ENCODE measurements at places on chromosomes 2 and 18.

DNA sequence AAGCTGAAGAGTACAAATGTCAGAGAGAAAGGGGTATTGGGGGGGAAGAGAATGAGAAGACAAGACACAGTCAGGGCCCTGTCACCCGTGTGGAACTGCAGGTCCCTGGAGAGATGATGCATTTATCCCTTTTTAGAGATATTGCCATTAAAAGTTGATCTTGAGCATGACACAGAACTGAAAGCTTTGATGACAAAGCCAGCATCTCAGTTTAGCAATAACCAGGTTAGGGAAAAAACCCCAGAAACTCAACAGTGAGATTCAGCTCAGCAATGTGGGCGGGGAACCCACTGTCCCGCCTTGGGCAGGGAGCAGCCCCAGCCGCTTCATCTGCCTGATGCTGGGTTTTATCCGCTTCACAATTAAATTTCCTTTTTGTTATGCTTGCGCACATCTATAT lies 181.1 kb downstream of the NEDD4L start:
- no peak for DNase-seq

DNA sequence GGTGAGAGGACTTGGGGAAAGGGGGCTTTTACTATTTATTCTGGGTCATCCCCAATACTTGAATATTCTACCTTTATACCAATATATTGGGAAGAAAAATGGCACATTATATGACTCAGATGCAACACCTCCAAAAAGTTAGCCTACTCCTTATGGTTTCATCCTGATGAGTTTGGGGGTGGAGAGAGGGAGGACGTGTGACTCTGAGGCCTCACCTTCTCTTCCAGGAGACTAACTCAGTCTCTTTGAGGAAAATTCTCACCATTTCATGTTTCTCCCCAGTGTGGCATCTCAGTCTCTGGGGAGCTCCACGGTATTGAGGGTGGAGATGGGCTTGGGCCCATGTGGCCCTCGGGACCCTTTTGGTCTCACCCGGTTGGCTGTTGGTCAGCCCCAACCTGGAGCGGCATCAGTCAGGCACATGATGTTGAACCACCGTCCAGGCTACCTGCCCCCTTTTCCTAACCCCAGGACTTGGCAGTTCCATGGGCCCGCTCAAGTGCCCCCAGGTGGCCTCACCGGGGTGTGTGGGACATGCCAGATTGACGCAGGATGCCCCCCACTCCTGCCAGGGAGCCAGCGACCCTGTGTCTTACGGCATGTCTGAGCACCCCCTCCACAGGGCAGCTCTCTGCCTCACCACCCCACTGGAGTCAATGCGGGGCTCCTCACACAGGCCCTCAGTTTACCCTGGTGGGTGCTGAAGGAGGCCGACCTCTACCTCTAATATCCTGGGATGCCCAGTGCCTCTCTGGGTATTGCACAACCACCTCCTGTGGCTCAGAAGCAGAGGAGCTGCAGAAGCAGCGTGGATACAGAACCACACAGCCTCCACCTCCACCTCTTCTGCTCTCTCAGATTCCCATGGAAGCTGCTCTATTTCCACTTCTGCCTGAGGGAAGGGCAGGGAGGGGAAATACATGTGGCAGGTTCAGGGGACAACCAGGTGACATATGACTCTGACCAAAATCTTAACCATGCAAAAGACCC lies 297.4 kb downstream of the EIPR1 start:
- no peak for DNase-seq

DNA sequence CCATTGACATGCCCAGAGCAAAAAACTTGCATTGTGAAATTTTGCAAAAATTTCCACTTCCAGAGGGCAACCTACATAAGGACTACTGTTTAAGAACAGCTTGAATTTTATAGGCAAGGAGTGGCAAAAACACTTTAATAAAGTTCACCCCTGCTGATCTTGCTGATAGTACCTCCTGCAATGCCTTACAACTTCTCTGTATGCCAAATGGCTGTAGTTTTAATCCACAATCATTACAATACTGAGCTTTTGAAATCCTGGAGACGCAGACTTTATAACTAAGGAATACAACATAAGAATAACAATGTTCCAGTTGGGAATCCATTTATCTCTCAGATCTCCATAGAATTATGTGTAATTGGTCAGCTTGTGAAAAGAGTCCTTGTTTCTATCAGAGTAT lies 247.5 kb downstream of the KCNJ3 start:
- no peak for DNase-seq

- no peak for DNase-seq
Measured at GRCh38 chr2:143139835-143140393, 10.7 kb downstream of the ARHGAP15 start.

GRCh38 chr2:37769551-37769950 lies 98.1 kb upstream of the CDC42EP3 start:
- DNase-seq: no peak

GRCh38 chr18:26794230-26795101 lies 71.0 kb downstream of the AQP4 start:
- DNase-seq: no peak

- DNase-seq: peak; percentile 69
Measured at GRCh38 chr2:191566344-191566743, 111.6 kb upstream of the NABP1 start.

DNA sequence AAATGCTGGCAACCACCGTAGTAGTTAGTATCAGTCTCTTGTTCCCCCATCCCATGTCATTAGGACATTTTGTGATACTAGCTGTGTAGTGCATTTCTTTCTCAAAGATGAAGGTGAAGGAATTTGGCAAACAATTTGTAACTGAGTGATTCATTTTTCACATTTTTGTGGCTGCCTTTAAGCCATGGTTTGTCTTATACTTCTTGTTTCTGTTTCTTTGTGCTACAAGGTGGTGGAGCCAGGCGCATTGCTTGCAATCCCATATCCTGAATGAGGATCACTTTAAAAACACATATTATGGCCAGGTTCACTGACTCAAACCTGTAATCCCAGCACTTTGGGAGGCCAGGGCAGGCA lies 40.6 kb downstream of the GPD2 start:
- peak; percentile 72 for DNase-seq

DNA sequence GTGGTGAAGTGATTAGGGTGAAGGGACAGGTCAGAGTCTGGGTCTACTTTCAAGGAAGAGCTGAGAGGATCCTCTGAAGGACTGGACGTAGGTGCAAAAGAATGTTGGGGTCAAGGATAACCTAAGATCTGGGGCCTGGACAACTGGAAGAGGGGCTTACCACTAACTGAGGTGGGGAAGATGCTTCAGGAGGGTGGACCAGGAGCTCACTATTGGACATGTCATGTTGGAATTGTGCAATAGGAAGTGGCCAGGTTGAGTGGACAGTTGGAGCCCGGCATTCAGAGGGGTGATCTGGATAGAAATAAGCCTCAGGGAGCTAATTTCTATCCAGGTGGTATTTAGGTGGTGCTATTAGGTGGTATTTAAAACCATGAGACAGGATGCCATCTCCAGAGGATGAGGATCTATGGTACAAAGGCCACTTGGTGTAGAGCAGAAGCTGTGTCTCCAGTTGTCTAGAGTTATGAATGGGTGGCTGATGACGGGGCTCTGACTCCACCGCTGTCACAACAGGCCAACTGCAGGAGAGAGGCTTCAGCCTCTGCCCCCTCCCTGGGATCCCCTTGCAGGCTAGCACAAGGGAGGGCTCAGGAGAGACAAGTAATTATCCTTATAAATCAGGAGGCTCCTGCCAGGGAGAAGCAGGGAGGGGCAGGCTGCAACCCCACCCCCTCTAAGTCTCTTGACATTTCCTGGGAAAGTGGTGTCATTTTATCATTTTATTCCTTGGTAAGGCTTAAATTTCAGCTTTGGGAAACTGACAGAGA lies 158.0 kb downstream of the SMAD7 start:
- DNase-seq: no peak

- DNase-seq: no peak
Measured at GRCh38 chr2:56410140-56410539, 226.3 kb downstream of the CCDC85A start.

GRCh38 chr2:127562936-127563335 lies 27.5 kb downstream of the MYO7B start:
- DNase-seq: no peak

DNA sequence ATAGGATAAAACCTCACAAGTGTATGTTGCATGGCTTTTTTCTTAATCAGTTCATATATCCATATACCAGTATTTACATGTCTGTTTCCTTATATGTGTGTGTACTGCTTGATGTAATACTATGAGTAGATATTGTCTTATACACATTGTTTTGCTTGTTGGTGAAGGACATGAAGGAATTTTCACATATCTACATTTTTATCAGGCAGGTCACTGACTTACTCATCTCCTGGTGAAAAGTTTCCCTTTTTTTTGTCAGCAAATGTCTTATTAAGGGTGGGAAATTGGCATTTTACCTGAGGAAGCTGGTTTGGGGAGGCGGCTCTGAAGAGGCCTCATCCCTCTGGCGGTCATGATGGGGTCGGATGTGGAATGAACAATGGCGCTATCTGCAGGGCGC lies 61.4 kb upstream of the LYPD1 start:
- DNase-seq: no peak

DNA sequence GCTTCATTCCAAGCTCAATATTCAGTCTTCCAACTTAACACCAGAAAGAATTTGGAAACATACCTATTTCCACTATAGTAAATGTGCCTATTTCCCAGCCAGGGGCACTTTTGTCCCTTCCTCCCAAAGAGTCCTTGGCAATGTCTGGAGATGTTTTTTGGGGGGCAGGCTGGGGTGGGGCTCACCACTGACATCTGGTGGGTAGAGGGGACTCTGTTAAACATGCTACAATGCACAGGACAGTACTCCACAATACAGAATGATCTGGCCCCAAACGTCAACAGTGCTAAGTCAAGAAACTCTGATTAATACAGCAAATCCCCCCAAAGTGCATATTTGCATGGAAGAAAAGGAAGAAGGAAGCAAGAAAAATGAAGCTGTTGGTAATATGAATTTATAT lies 61.7 kb downstream of the SMIM21 start:
- no peak for DNase-seq

DNA sequence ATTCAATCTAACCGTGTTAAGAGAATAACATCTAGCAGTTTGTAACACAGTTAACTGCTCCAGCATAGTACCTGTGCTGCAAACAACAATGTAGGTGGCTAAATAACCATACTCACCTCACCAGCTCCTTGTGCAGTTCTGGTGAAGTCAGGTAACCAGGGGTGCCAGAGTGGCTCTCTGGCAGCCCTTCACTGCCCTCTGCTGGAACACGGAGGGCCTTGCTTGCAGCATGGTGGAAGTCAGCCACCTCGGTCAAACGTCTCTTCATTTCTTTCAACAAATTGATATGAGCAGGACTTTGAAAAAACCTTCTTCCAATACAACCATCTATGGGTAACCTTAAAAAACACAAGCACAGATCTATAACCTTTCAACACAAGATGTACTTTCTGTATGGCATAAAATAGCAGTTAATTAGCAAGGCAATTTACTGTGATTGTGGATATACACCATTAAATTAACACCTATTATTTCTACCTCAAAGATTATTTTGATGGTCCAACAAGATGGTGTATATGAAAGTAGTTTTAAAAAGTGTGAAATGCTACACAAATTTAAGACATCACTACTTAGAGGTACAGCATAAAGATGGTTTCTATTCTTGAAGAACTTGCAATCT lies 56.6 kb downstream of the EPG5 start:
- peak; percentile 36 for DNase-seq

- DNase-seq: no peak
Measured at GRCh38 chr2:138243372-138243771, 258.2 kb upstream of the SPOPL start.

DNA sequence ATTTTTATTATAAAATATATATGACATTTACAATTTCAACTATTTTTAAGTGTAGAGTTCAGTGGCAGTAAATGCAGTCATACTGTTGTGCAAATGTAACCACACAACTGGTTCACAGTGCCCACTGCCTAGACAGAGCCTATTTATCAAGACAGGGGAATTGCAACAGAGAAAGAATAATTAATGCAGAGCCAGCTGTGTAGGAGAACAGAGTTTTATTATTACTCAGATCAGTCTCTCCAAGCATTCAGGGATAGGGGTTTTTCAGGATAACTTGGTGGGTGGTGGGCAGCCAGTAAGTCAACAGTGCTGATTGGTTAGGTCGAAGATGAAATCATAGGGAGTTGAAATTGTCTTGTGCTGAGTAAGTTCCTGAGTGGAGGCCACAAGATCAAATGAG lies 200.3 kb downstream of the NYAP2 start:
- no peak for DNase-seq

DNA sequence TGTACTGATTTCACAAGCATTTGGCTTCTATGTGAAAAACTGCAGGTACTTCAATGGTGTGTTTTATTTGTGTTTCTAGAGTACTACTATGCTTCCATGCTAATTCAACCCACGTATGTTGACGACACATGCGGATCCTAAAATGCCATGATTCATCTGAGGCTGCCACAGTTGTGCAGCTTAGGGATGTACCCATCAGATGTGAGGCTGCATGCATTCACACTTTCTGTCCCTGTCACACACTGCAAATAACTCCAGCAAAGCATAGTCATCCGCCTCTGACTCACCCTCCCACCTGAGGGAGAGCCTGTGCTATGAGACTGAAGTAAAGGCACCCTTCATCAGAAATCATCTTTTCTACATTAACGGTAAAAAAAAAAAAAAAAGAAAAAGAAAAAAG lies 22.1 kb upstream of the SERTAD2 start:
- no peak for DNase-seq

DNA sequence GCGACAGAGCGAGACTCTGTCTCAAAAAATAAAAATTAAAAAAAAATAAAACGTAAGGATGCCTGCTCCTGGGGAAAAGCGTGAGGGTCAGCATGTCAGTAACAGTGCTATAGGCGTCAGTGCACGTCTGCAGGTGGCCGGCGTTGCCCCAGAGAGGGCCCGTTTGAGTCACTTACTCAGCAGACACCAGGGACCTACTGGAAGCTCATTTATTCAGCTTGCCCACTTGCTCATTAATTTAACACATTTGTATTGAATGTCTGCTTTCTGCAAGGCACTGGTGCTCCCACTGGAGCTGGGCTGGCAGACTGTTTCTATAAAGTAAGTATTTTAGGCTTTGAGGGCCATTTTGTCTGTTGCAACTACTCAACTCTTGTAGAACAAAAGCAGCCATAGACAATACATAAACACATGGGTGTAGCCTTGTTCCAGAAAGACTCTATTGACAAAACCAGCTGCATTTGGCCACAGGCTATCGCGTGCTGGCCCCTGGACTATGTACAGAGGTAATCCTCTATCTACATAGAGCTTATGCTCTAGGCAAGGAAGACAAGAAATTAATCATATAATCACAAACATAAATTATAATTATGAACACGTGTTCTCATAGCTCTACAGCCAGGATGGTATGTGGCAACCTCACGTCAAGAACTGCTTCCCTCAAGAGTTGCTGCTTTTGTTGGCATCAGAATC lies 73.2 kb downstream of the KLHL29 start:
- no peak for DNase-seq
